NCI-H446 treated with DMSO at 0.1 percent for 48 hours (cell line): ENCODE measurements at places on chromosomes 16 and 17.
A peak's percentile ranks its signal among the peaks of the same experiment; 100 is the strongest.

- peak; percentile 90 for DNase-seq
Observed at GRCh38 chr17:75205037-75205792, at the start of gene NUP85. Gene NUP85 (plus strand): TSS chr17:75205679. CDS start chr17:75205762, 83 bp downstream.

GRCh38 chr17:64160378-64160777 lies 30.4 kb upstream of the ERN1 start:
- no peak for DNase-seq

- peak; percentile 8 for DNase-seq
Observed at GRCh38 chr17:48970224-48970623, 1.8 kb upstream of the GIP start.

DNA sequence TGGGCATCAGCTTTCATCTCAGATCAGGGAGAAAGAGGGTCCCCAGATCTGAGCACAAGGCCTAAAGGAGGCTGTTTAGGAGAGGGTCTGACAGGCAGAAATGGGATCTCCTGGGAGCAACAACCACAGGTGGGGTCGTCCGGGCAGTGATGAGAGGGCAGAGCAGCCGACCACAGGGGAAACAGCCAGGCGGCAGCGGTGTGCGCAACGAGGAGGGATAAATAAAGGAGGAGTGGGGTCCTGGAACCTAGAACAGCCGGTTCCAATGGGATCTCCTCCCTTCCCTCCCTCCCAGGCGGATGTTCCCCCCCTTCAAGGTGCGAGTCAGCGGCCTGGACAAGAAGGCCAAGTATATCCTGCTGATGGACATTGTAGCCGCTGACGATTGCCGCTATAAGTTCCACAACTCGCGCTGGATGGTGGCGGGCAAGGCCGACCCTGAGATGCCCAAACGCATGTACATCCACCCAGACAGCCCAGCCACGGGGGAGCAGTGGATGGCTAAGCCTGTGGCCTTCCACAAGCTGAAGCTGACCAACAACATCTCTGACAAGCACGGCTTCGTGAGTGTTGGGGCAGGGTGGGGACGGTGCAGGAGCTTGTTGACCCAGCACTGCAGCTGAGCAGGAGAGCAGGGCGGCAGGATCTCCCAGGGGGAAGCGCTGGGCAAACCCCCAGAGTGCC lies 1.9 kb downstream of the TBX2 start:
- no peak for DNase-seq

GRCh38 chr17:14227052-14227451 lies 9.6 kb downstream of the CDRT15 start:
- no peak for DNase-seq

GRCh38 chr16:89600956-89601355 lies 12.5 kb upstream of the DPEP1 start:
- DNase-seq, result no peak

- DNase-seq, result no peak
Observed at GRCh38 chr17:3846437-3847164, 555 bp upstream of the NCBP3 start.
